ENCODE measurements at places on chromosomes 7 and 10.

GRCh38 chr10:33143160-33143728, 185.2 kb upstream of the ITGB1 start:
- DNase-seq: no peak

GRCh38 chr7:92622685-92623084, 32.5 kb upstream of the FAM133B start:
- no peak for DNase-seq

DNA sequence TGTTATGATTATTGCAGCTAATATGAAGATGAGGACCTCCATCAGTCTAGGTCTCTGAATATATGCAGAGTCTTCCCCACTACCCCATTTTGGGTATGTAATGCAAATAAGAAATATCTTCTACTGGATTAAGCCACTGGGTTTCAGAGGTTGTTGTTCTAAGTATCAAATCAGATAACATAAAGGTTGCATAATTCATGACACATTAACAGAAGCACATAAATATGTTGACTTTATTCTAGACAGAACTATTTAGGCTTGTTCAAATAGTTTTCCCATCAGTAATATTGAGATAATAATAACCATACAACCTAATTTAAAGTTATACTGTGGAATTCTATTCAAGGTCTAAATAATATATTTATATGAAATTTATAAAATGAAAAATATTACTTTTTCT, 157.1 kb downstream of the ETV1 start:
- DNase-seq: no peak

GRCh38 chr7:132063800-132064199, 507.4 kb upstream of the PODXL start:
- no peak for DNase-seq

- DNase-seq: no peak
Observed at GRCh38 chr7:98629001-98629431, 11.9 kb downstream of the NPTX2 start.

GRCh38 chr7:66939325-66939724, 18.3 kb downstream of the TMEM248 start:
- DNase-seq: no peak

DNA sequence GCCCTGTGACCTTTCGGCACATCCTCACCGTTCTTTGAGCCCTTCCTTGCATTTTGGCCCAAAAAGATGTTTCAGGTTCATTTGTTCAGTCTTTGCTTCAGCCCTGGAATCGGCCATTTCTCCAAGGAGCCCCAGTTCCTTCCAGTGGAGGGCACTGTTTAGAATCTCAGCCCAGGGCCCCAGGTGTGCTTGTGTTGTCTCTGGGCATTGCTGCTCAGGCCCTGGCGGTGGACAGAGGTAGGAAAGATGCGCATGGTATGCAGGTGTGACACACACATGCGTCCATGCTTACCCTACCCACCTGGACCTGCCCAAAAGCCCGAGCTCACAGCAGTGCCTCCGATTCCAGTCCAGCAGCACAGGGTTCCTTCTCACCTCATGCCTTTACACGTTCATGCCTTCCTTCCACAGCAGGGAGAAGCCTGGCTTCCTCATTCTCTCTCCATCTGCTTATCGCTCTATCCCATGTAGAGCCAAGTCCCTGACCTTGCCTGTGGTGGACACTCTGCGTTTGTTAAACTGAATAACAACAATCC, 70.6 kb downstream of the LHPP start:
- DNase-seq: no peak

- no peak for DNase-seq
Observed at GRCh38 chr10:129833468-129833950, 130.6 kb downstream of the EBF3 start.

- DNase-seq: no peak
Observed at GRCh38 chr7:47710201-47710935, 128.5 kb upstream of the TNS3 start.

GRCh38 chr7:95811846-95812445, 39.6 kb downstream of the DYNC1I1 start:
- DNase-seq: peak; percentile 82

DNA sequence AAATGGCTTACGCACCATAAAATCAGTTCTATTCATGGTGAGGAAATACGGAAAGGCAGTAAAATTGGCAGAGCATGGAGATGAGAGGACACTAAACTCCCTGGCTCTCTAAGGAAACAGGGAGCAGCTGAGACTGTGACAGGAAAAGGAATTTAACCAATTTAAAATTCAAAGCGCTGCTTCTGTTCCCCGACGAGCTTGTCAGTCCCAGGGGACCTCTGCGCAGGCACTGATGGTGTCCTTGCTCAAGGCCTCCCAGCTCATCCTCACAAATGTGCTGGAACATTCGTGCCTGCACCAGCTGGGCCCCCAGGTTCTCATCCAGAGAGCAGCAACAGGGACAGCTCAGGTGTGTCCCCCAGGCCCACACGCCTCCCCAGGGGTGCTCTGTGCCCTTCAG, 101.4 kb downstream of the MAD1L1 start:
- no peak for DNase-seq

DNA sequence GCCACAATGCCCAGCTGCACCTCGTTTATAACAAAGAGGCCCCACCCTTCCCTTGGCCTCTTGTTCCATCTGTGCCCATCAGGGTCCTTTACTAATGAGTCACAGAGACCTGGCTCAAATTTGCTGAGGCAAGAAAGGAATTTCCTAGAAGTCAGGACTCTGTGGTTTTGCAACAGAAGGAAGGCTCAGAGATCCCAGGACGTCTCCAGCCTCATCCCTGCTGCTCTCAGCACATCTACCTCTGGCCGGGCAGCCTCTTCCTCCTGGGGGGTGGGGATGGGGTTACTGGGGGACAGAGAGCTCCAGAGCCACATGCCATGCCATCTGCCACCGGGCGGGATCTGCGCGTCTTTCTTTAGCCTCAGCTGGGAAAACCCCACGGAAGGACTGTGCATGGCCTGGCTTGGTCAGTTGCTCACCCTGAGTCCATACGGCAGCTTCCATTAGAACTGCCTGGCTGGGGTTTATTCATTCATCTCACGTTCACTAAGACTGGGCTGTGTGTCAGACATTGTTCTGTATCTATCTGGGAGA, 41.9 kb upstream of the PSMG3 start:
- no peak for DNase-seq

GRCh38 chr10:87658321-87658795, 1.3 kb upstream of the PAPSS2 start:
- peak; percentile 69 for DNase-seq

DNA sequence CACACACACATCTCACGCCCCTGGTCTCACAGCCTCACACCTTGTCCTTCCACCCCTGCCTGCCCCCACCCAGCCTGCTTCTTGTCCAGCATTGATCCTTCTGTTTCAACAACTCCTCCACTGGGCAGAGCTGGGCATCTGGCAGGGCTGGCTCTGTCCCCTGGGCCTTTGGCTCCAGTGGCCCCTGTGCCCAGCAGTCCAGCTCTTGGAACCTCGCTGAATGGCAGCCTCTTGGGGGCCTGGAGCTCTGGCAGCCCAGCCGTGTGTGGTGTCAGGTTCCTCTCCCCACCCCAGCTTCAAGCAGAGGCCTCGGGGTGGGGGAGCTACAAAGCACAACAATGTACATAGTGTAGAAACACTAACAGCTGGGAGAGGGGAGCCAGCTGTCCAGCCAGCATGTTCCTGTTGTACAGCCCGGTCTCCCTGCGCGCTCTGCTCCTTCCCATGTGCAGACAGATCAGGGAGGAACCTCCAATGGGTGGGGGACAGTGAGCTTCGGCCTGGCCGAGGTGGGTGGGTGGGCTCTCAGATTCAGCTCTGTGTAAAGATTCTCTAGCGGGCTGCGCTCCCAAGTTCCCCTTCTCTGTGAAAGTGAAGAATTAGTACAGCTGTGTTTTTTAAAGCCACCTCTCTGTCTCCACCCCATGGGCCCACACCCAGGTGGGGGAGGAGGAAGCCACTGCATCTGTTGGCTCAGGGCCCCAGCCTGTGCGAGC, 19.4 kb downstream of the ZMIZ2 start:
- DNase-seq: peak; percentile 15

- DNase-seq: no peak
Observed at GRCh38 chr10:72490951-72491350, 134.9 kb downstream of the MICU1 start.

- no peak for DNase-seq
Observed at GRCh38 chr10:132071667-132072066, 5.9 kb downstream of the JAKMIP3 start.

DNA sequence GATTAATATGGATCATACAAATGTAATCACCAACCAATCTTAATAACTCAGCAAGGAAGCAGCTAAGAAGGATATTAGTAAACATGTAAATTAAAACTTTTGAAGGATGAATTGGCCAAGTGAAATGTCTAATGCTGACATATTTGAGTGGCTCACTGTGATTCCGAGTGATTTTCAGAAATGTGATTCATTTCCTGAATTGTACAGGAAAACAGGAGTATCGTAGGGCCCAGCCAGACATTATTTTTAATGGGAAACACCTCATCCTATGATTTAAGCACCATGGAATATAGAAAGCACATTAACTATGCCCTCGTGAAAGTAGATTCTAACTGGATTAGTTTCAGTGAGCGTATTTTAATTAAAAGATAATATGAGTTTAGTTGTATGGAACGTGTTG, 82.3 kb downstream of the LHFPL3 start:
- no peak for DNase-seq

DNA sequence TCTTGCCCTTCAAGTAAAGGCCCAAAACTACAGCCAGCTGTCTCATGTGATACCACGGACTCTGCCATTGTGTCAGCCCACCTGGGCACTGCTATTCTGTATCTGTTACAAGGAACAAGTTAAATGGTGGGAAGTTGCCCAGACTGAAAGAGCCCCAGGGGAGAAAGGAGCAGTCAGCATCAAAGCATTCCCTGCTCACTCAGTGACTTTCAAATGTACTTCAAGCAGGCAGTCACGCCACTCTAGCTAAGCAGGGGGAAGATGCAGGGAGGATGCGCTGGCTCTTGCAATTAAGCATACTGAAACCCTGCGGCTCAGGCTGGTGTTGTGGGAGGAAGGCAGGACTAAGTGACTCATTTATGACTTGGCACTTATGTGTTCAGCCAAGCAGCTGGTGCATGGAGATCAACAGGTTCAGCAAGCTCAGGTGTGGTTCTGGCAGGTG, 1249.6 kb downstream of the TYW1 start:
- peak; percentile 98 for DNase-seq

DNA sequence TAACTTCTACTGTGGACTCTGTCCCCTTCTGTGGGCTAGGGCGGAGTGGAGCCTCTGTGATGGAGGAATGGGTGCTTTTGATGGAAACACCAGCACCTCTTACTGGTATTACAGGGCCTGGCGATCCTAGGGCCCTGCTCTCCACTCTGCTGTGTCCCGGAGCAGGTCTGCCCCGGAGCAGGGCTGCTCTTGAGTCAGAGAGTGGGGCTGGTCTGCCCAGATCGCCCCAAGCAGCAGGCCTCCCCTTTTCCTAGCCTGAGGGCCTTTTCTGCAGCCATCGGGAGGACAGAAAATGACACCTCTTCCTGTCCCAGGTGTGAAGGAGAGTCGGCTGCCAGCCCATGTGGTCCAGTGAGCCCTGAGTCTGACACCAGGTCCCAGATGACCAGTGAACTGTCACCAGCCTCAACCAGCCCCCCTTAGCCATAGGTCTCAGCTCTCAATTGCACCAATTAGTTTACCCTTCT, 1.4 kb downstream of the ZNF282 start:
- no peak for DNase-seq

DNA sequence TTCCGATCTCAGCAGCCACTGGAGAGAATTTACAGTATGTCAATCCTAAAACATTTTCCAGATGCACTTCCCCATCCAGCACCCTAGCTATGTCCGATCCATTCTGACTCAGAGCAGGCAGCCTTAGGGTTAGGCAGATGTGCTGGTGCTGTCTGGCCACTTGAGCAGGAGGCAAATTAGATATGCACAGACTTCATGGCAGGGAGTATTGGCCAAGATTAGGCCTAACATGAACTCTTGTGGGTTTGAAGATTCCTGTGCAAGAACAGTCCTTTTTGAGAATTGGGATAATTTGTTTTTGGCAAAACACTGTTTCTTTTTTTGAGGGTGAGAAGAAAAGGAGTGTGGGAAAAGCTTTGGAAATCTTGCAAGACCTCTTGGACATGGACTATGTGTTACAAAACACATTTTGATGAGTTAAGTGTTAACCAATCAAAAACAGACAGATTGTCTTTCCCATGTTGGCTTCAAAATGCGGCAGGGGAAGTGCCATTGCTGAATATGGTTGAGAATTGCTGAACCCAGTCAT, 218.6 kb upstream of the INHBA start:
- no peak for DNase-seq

- DNase-seq: no peak
Observed at GRCh38 chr7:90944021-90944420, 320.2 kb upstream of the FZD1 start.

DNA sequence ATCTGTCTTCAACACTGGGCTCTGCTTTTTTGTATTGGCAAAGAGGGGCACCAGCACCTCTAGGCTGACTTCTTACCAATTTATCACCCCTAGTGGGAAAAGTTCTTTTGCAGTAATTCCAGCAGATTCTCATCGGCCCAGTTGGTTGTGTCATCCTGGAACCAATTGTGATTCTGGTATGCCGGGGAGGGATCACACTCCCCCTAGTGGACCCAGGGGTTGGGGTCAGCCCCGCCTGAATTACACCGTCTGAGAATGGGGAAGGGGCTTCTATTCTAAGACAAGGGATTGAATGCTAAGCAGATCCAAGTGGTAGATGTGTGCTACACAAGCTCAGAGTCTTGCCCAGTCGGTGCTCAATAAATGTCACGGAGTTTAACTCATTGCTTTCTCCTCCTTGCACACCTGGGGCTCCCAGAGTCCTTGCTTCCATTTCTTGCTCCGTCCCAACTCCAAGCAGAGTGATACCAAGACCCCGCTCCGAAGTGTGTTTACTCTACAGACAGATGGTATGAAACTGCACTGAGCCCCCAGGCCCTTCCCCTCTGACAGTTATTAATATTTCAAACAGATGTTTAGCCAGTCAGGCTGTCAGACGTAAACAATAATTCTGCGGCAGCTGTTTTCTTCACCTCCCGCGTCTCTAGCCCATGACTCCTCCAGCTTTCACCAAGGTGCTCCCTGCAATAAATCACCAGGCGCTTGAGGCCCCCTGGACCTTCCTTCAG, 71.9 kb downstream of the C10orf105 start:
- DNase-seq: no peak

GRCh38 chr7:148287538-148287937, 303.0 kb upstream of the C7orf33 start:
- no peak for DNase-seq

GRCh38 chr10:21399392-21400035, 126.0 kb downstream of the SKIDA1 start:
- no peak for DNase-seq

GRCh38 chr10:87507879-87508483, 3.3 kb downstream of the MINPP1 start:
- DNase-seq: no peak

GRCh38 chr7:140458916-140459315, 20.4 kb downstream of the MKRN1 start:
- DNase-seq: no peak

DNA sequence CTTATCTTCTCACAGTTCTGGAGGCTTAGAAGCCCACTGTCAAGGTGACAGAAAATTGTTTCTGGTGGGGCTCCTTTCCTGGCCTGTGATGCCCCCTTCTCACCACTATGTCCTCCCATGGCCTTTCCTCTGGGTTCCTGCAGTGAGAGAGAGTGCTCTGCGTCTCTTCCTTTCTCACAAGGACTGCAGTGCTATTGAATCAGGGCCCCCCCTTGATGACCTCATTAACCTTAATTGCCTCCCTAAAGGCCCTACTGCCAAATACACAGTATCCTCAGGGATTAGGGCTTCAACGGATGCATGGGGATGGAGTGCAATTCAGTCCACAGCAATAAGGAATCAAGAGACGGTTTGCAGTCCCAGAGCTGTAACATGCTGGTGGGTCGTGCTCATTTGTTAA, 82.0 kb upstream of the GRB10 start:
- no peak for DNase-seq
